ENCODE measurements at places on chromosomes 5 and 9. TPM values are rescaled to one million over a fixed set of nuclear protein-coding genes. Genes with fewer than 3 reads are reported as not detected.

DNA sequence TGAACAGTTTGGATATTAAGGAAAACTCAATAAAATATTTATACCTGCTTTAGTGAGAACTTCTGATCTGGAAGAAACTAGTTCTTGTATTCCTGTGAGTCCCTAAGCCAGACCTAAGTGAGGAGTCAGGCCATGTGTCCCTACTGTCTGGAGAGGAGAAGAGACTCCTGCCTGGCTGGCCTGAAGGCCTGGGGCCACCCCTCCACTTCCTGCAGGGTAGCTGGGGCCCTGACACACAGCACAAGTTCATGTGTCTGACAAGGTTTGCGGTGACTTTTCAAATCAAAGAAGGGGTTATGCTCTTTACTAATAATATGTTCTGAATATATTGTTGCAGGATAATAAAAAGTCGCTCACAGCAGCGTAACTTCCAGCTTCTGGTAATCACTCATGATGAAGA lies 16.1 kb upstream of the IL13 start:
- no peak for DNase-seq

GRCh38 chr5:90173299-90174030 lies 236.1 kb downstream of the CETN3 start:
- DNase-seq: no peak

GRCh38 chr9:134413112-134413715 lies 87.0 kb downstream of the RXRA start:
- DNase-seq: no peak

- no peak for DNase-seq
These were observed 23.3 kb downstream of the RAD1 start for GRCh38 chr5:34891981-34892380.

DNA sequence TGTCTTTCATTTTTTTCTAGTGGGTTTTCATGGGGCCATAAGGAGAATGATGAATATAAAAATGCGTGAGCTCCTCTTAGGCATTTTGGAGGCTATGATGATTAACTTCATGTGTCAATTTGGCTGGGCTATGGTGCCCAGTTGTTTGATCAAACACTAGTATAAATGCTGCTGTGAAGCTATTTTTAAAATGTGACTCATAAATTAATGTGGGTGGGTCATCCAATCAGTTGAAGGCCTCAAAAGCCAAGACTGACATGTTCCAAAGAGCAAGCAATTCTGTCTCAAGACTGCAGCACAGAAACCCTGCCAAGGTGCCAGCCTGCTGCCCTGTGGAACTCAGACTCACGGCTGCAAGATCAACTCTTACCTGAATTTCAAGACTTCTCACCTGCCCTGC lies 24.4 kb upstream of the ICE1 start:
- DNase-seq: no peak

PCDHGC5 gene
- polyA plus RNA-seq: 0.76 TPM

LRRTM2 gene
- polyA plus RNA-seq: 0.99 TPM

DNA sequence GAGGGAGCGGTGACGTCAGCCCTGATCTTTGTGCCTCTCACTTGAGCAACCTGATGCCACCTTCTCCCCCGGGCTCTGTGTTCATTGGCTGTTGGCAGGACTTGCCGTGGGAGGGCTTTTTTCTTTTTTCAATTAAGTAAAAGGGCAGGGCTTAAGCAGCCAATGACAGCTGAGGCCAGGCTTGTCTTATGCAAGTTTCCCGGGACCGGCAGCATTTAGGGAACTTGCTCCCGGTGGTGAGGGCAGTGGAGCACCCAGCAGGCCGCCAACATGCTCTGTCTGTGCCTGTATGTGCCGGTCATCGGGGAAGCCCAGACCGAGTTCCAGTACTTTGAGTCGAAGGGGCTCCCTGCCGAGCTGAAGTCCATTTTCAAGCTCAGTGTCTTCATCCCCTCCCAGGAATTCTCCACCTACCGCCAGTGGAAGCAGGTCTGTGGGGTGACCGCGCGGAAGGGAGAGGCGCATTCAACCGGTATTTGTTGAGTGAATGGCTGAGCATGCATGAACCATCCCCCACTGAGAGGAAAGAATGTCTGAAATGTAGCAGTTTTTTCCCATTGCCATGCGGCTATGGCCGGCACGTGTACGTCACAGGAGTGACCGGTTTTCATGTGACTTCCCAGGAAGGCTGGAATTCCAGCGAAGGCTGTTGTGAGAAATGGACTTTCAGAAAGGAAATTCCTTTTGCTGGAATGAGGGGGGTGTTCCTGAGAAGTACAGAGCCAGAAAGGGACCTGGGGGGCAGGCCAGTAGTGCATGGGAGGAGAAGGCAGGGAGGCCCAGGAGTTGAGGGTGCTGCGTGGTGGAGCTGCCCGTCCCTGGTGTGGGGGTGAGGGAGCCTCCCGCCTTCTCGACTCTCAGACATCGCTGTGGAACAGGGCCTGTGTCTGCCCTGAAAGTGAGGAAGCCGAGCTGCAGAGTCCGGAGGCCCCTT lies 29.0 kb downstream of the PTGES2 start:
- peak; percentile 85 for DNase-seq

SPINK7 gene
- 0.35 TPM for polyA plus RNA-seq

DNA sequence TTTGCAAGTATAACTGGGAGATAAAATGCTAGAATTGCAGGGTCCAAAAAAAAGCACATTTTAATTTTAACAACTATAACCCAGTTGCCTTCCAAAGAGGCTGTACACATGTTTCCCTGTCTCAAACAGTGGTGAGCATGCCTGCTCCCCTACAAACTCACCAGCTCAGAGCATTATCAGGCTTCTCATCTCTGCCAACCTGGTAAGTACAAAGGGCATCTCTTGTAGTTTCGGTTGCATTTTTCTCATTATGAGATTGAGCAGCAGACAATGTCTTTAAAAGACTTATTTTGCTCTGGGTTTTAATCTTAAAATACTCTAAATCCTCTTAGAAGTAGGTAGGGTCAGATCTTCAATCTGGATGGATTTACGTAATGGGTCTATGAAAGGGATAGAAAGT lies 107.1 kb upstream of the MSX2 start:
- no peak for DNase-seq

PTPDC1 gene
- 19.1 TPM for polyA plus RNA-seq

DNA sequence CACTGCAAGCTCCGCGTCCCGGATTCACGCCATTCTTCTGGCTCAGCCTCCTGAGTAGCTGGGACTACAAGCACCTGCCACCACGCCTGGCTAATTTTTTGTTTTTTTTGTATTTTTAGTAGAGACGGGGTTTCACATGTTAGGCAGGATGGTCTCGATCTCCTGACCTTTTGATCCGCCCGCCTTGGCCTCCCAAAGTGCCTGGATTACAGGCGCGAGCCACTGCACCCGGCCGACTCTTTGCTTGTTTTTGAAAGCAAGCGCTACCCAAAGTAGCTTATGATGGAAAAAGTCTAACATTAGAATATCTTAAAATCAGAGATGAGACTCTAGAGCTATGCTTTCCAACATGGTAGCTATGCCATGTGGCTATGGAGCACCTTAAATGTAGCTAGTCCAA lies 585.5 kb upstream of the ITGA1 start:
- no peak for DNase-seq

DNA sequence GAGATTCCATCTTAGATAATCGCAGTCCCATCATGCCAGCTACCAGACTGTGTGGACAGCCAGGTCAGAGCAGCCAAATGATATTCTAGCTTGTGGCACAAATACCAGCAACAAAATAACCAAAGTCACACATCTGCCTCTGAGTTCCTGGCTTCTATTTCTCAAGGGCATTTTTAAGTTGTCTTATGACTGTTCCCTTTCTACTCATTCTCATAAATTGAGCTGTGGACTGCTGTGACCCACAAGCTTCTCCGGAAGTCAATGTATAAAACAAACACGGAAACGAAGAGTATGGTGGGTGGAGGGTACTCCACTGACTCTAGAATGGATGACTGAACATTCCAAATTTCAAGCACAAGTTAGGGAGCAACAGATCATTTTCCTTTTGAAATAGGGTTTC lies 43.9 kb downstream of the PDCD1LG2 start:
- no peak for DNase-seq

FANCC gene
- polyA plus RNA-seq: 22.7 TPM

DNA sequence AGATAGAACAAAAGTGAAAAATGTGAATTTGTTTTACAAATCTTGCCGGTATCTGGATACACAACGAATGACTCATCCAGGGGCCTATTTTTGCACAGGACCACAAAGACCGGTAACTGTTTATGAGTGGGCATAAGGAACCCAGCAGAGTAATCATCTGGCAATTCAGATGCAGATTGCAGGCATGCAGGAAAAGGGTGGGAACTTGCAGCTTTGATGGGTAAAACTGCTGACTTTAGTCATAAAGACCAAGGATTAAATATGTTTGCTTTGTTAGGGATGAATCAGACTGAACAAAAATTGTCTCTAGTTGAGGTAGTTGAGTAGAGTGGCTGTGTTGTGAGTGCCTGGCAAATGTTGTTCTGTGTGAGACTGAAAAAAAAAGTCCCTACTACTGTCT lies 309.6 kb upstream of the CCNH start:
- DNase-seq: no peak

GRCh38 chr5:69138766-69139165 lies 28.2 kb upstream of the CCNB1 start:
- DNase-seq: no peak
